ENCODE measurements at places on chromosomes 1 and 21.

DNA sequence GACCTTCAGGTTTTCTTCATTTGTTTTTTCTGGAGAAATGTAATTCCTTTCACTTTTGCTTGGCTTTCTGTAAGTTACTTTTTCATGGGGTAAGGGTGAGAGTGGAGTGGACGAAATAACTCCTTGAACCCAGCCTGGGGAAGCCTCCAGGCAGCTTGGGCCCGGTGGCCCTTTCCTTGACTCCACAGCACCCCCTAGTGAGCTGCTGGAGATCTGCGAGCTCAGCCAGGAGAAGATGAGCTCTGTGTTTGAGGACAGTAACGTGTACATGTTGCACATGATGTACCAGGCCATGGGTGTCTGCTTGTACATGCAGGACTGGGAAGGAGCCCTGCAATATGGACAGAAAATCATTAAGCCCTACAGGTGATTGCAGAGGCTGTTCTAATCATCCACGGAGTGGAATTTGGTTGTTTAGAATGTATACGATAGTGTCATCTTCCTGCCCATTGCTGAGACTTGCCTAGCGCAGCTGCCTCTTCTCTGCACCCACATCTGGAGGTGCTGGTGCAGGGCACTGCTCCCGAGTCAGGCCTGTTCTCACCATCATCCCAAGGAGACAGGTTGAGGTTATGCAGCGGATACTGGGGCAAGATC is 51.0 kb downstream of the SMYD2 start:
- peak; percentile 31 for DNase-seq

DNA sequence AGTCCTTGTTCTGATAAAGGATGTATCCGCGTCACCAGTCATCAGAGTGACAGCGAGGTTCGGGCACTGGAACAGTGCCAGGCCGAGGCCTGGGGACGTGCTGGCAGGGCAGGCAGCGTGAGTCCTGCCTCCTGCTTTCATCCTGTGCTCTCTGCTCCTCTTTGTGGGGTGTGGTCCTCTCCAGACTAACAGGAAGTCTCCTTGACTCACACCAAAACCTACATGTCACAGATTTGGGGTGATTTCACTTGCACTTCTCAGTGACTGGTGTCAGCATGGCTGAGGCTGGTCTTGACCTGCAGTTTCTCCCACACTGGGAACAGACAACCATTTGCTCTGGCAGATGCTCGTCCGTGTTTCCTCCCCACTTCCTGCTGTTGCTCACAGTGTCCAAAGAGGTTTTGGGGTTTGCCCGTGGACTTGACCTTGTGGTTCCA is 8.8 kb upstream of the NLRP3 start:
- peak; percentile 27 for DNase-seq

DNA sequence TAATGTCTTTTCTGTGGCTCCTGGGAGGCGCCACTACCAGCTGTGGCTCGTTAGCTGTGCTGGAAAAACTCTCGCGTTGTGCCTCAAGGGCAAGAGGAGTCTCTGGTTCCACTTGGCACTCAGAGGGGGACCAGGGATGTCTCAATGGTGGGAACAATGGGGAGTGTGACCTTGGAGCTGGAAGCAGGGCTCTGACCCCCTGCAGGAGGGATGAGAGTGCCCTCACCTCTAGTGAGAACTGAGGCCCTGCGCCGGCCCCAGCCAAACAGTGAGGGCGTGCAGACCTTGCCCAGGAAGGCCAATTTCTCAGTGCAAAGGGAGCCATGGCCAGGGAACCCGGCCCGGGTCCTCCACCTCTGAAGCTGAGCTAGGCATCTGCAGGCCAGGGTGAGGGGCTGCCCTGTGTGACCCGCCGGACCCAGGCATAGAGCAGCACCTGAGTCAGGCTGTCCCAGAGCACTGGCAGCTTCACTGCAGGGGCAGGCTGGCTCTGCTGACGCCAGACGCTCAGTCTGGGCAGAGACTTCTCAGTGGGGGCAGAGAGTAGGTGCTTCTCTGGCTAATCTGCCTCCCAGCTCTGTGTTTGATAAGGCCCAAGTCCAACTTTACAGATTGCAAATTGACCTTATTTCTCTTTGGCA is 1.8 kb downstream of the RD3 start:
- DNase-seq, result no peak

- DNase-seq, result peak; percentile 64
Observed at GRCh38 chr1:156154317-156154749, 948 bp downstream of the SEMA4A start.

- DNase-seq, result no peak
Observed at GRCh38 chr21:35606146-35606545, 454.2 kb downstream of the SETD4 start.
